ENCODE measurements at places on chromosomes 4 and X. TPM values are rescaled to one million over a fixed set of nuclear protein-coding genes. Genes with fewer than 3 reads are reported as not detected.

DNA sequence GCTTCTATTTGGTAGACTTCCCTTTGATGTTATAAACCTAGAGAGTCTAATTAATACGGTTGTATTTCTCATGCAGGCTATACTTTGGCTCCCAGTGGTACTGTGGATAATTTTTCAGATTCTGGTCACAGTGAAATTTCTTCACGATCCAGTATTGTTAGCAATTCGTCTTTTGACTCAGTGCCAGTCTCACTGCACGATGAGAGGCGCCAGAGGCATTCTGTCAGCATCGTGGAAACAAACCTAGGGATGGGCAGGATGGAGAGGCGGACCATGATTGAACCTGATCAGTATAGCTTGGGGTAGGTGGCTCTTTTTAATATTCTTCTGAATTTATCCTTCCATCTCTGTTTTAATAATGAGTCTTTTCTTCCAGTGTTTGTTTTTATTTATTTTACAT is 249.7 kb downstream of the RAPGEF2 start:
- DNase-seq: no peak

GRCh38 chr4:53616219-53616618 is 24.9 kb upstream of the LNX1 start:
- no peak for DNase-seq

DNA sequence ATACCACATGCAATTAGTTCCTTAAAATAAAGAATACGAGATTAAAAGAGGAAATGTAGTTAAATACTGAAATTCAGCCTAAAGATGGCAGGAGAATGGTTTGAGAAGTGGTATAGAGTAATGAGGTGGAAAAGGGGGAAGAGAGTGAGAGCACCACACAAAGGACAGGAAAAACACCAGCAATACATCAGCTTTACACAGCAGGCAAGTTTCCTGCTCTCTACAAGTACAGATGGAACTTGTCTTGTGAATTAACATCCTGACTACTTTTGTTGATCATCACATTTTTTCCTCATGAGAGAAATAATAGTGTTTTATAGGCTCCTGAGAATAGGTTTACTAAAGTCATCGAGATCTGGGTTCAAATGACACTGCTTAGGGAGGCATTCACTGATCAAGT is 2.9 kb upstream of the UNC5C start:
- no peak for DNase-seq

The CSAG3 gene
- not detected for polyA plus RNA-seq

The RENBP gene
- 5.1 TPM for polyA plus RNA-seq

The FRMD7 gene
- 0.06 TPM for polyA plus RNA-seq
